ENCODE measurements at places on chromosomes 11 and 22.

GRCh38 chr11:78806214-78807004 lies 231.7 kb upstream of the NARS2 start:
- DNase-seq: no peak

GRCh38 chr11:121460941-121461514 lies 8.3 kb upstream of the SORL1-AS1 start:
- no peak for DNase-seq

- DNase-seq: no peak
Observed at GRCh38 chr22:43991316-43992020, 32.6 kb upstream of the PARVB start.

DNA sequence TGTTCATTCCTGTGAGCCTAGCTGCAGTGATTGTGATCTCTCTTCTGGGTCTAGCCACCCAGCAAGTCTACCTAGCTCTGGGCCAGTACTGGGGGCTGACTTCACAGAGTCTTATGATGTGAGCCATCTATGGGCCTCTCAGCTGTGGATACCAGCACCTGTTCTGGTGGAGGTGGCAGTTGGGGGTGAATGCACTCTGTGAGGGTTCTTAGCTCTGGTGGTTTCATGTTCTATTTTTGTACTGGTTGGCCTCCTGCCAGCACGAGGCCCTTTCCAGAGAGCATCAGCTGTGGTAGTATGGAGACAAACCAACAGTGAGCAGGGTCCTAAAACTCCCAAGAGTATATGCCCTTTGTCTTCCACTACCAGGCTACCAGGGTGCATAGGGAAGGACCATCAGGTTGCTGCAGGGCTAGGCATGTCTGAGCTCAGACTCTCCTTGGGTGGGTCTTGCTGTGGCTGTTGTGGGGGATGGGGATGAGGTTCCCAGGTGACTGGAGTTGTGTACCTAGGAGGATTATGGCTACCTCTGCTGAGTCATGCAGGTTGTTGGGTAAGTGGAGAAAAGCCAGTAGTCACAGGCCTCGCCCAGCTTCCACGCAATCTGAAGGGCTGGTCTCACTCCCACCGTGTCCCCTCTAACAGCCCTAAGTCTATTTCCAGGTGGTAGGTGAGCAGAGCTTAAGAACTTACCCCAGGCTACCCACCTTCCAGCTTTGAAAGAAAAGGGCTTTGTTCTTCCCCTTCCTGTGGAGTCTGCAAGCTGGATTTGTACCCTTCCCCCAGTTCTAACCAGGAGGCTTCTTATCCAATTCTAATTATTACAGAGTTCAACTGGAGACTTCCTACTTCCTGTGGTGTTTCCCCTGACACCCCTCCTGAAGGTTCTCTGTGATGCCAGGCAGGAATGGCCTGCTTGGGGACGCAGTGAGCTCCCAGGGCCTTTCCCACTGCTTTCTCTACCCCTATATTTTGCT lies 250.7 kb downstream of the LUZP2 start:
- no peak for DNase-seq

DNA sequence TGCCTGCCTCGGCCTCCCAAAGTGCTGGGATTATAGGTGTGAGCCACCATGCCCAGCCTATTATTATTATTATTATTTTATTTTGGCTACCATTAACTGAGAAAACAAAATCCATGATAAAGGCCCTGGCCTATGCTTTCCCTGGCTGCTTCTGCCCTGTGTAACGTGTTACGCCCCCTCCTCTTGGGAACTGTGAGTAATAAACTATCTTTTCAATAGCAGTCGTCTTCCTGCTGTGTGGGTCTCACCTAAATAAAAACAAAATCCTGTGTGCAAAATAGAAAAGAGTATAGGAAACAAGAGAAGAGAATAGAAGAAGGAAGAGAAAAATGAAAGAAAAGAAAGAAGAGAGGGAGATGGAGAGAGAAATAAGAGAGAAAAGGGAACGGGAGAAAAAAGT lies 237.0 kb downstream of the MIAT start:
- DNase-seq: no peak

GRCh38 chr11:61120706-61121191 lies 18.5 kb downstream of the CD5 start:
- no peak for DNase-seq

DNA sequence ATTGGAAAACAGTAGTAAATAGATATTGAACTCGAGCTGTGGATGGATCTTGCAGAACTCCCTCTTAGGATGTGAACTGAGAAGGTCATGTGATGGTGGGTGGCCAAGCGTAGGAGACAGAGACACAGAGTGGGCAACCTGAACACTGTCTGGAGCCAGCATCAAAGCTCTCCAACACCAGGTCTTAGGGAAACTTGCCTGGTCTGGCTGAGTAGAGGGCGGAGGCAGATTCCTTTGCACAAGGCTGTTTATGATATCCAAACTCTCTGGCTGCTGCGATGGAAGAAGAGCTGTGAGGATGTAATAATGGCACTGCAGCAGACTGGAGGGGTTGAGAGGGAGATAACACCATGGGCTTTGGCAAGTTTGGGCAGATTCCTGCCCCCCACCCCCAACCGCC lies 10.1 kb downstream of the NAV2 start:
- no peak for DNase-seq

GRCh38 chr11:44149651-44150050 lies 54.2 kb downstream of the EXT2 start:
- no peak for DNase-seq

DNA sequence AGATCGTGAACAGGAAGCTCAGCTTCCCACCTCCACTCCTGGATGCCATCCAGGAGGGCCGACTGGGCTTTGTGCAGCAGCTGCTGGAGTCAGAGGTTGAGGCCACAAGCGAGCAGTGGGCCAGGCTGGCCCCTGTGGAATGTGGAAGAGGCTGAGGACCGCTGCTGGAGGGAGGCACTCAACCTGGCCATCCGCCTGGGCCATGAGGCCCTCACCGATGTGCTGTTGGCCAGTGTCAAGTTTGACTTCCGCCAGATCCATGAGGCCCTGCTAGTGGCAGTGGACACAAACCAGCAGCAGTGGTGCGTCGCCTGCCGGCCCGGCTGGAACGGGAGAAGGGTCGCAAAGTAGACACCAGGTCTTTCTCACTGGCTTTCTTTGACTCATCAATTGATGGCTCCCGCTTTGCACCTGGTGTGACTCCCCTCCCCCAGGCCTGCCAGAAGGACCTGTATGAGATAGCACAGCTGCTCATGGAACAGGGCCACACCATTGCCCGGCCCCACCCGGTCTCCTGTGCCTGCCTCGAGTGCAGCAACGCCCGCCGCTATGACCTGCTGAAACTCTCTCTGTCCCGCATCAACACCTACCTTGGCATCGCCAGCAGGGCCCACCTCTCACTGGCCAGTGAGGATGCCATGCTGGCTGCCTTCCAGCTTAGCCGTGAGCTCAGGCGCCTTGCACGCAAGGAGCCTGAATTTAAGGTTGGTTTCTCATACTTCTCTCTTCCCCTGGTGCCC lies 24.9 kb downstream of the ART5 start:
- no peak for DNase-seq

DNA sequence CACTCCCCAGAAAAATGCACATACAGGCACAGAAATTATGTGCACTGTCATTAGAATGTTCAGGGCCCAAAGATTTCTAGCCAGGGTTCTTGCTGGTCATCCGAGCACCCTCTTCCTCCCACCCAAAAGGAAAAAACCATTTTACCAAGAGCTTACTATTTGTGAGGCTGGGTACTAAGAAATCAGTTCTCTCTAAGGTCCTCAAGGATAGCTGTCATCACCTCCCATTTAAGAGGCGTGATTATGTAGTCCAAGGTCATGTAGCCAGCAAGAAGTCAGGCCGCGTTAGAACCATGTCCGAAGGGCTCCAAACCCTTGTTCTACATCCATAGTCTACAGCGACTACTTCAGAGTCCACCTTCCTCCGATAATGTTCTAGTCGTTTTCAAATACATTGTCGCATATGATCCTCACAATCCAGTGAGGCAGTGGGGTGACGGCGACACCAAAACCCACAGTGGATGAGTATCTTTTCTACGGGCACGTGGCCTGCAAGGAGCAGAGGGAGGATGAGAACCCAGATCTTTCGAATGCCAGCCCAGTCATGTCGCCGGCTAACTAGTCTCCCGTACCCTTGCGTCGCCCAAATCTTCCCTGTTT lies 634 bp downstream of the TIMM8B start:
- DNase-seq: no peak
